ENCODE measurements at places on chromosomes 3 and 15. TPM values are rescaled to one million over a fixed set of nuclear protein-coding genes. Genes with fewer than 3 reads are reported as not detected.

Gene CCK
- not detected for polyA plus RNA-seq

Gene A4GNT
- polyA plus RNA-seq, result 0.12 TPM

Gene WWTR1
- 87.4 TPM for polyA plus RNA-seq

Gene LRRC15
- polyA plus RNA-seq, result not detected

Gene ITIH1
- polyA plus RNA-seq, result not detected

Gene CHRFAM7A
- polyA plus RNA-seq, result 2.8 TPM

GRCh38 chr15:86570738-86571137, 491.1 kb downstream of the AGBL1 start:
- no peak for DNase-seq

DNA sequence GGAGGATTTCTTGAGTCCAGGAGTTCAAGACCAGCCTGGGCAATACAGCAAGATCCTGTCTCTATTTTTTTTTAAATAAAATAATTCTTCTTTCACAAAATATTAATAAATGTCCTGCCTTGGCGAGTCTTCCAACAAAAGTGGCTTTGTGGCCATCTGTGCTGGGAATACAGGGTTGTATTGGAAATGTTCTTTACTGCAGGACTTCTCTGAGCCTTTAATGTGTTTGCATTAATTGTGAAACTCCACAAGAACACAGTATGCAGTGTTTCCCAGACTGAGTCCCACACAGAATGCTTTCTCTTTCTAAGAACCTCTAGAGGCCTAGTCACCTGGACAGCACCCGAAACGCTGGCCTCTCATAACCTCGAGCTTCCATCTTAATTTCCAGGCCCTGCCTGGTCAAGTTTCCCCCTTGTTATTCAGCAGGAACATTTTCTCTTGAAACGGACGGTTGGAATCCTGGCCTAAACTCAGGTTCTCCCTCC, 85.4 kb upstream of the ARRDC4 start:
- no peak for DNase-seq

- no peak for DNase-seq
Observed at GRCh38 chr3:140238646-140239314, 303.8 kb downstream of the CLSTN2 start.

- DNase-seq, result no peak
Observed at GRCh38 chr15:31869686-31870307, 160.5 kb upstream of the CHRNA7 start.

DNA sequence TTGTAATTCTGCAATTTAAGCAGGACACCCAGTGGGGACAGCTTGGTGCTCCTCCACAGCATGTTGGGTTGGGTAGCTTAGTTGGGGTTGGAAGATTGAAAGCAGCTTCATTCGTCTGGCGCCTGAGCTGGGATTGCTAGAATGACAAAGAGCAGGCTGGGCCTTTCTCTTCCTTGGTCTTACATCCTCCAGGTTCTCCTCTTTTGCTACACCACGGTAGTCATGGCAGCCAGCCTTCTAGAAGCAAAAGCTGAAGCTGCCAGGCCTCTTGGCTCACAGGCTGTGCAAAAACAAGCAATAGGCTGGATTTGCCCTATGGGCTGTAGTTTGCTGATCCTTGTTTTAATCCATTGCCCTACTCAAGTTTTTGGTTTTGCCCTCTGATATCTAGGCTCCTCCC, 3.2 kb upstream of the ANXA2 start:
- DNase-seq, result no peak

GRCh38 chr15:92651877-92652575, 3.5 kb downstream of the FAM174B start:
- DNase-seq, result no peak

- no peak for DNase-seq
Observed at GRCh38 chr15:91255670-91256192, 155.7 kb downstream of the SV2B start.

DNA sequence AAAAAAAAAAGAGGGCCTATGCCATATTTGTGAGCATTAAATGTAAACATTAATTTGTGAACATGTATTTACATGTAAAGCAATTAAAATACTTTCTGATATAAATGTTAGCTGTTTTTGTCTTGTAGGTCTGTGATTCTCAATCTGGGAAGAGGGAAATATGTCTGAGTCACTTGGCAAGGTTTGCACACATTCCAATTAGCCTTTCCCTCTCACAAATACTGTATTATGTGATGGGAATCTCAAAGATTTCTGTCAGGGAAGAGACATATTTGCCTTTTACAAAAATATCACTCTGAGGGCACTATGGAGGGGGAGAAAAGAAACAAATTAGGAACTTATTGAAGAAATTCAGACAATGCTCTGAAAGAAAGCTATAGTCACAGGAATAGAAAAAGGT, 483.6 kb downstream of the GBE1 start:
- DNase-seq, result no peak

DNA sequence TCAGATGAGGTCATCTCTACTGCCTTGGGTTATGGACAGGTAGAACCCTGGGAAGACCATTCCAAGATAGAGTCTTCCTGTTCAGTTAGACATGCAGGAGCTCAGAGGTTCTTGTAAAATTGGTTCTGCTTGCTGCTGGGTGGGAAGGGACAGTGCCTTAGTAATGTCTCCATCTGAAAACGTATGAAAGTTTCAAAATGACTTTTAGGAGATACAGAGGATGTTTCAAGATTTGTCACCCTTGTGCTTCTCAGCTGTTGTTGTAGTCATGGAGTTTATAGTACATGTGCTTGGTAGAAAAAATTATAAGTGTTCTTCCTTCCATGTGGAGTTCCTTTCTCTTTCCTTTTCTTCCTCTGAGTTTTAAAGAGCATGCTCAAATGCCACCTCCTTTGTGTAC, 885.2 kb upstream of the CFAP20DC start:
- DNase-seq, result no peak

DNA sequence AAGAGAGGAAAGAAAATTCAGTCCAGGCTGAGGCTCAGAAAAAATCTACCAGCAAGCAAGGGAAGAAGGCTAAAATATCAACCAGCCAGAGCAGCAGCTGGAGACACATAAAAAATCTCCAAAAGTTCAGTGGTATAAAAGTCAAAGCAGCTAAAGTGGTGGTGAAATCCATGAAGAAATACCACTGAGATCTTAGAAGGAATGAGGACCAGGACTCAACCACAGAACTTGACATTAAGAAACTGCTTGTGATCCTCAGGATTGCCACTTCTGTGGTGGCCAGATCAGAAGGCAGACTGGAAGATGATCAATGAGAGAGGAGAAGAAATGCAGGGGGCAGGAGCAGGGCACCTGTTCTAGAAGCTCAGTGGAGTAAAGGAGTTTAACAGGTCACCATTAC, 22.5 kb downstream of the CNTN3 start:
- DNase-seq, result no peak

- DNase-seq, result no peak
Observed at GRCh38 chr3:194574639-194575483, 58.4 kb downstream of the TMEM44 start.

DNA sequence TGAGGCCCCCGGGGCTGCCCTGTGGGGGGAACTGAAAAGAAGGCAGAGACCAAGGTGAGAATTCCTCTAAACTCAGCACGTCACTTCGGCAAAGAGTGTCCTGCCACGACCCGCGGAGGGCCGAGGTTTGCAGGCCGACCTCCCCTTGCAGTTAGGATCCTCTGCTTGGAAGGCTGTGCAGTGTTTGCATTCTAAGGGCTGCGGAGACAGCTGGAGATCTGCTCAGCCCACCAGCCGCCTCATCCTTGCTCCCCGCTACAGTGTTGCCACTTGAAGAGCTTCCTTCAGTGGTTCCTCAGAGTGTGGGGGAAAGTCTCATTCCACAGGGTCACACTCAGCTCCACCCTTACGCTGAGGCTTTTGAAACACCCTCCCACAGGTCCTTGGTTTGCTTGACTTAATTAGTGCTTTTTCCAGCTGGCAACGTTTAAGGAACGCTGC, 10.8 kb downstream of the SLC51A start:
- no peak for DNase-seq

DNA sequence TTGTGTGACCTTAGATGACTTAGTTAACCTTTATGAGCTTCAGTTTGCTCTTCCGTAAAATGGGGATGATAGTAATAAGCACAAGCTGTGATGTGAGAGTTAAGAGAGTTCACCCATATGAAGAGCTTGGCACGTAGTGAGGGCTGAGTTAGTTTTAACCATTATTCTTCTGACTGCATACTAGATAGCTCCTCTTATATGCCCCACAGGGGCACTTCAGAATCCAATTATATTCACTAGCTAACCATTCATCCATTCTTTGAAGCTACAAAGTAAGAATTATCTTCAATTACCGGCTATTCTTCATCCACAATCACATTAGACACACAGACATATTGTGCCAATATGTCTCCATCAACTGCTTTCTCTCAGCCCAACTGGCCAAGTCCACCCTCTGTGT, 159.0 kb upstream of the STT3B start:
- DNase-seq, result no peak

DNA sequence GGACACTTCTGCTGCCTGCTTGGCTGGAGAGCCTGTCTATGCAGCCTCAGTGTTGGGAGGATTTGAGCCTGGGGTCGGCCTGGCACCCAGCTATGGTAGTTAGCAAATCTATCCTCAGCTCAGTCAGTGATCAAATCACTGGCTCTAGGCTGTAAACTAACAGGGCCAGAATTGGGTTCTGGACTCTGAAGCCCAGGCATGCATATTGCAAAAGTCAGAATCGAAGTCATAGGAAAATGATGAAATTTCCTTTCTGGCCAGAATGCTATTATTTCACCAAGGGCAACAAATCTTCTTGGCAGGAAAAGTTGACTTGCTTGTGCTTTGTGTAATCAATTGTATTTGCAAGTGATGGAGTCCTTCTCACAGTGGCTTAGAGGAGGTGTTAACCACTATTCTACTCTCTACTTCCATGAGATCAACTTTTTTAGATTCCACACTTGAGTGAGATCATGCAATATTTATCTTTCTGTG, 482.6 kb upstream of the TPRG1 start:
- no peak for DNase-seq

DNA sequence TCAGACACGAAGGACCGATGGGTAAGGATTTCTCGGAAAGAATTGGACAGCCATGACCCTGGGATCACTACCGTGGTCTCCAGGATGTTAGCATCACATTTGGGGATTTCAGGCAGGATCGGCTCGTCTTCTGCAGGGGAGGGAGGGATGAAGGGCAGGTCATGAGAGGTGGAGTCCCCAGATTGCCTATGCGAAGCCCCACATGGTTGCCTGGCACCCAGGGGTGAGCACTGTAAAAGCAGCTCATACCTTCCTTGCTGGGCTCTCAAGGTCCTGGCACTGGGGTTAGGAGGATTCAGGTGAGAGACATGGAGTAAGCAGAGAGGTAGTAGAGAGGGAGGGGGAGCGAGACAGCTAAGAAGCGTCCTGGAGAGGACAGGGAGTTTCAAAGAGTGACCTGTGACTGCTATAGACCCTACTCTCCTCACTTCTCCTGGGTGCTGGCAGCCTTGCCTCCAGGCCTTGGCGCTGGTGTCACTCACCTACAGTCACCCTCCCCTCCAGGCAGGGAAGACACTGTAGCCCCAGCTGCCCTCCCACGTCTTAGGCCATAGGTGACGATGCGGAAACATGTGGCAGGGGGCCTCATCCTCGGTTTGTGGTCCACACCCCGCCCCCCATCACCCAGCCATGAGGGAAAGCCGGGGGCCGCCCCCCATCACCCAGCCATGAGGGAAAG, 15.0 kb upstream of the EHD4 start:
- DNase-seq, result no peak

DNA sequence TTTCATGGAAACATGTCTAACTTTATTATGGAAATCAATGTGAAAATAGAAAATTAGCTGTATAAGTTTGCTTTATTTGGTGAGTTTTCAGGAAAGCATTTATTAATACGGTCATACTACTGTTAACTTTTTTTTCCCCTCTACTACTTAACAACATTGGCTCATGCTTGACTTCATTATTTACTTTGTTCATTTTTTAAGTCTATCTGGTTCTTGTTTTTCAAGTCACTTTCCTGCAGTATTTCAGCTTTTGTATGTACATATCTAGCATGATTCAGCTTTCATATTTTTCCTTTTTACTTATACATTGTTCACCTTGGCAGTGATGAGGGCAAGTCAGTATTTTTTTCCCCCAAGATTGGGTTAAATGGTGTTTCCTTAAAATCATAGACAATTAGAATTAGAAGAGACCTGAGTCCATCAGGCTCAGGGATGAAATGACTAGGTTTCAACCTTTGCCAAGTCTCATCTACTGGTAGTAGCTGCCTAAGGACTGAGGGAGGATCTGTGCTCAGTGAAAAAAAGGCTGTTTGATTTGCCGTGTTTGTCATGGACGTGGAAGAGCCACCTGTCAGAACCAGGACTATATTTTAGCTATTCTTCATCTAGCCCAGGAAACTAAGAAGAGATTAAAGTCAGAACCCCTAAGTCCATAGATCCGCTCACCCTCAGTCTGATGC, 15.4 kb downstream of the TMOD3 start:
- DNase-seq, result no peak

DNA sequence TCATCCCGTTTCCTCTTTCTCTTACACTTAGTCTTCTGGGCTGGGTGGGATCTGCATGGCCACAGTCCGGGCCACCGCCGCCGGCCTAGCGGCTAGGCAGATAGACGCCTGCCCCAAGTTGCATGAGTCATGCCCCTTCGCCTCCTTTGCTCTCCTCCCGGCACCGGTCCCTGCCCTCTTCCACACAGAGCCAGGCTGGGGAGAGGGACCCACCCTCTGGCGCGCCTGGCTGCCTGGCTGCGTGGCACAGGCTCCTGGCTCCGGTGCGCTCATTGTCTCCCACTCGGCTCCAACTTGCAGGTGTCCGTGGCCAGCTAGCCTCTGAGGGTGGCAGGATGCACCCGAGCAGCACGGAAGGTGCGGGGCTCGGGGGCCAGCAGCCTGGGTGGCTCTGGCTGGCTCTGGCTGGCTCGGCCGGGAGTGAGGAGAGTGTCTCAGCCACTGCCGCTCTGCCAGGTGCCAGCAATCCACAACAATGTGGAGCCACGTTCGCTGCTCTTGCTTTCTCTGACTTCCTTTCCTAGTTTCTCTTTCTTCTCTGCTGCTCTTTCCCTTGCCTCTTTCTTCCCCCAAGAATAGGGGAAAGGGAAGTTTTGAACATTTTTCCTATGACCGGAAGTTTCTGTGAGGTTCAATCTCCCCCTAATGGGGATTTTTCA, 22.4 kb upstream of the MTHFS start:
- DNase-seq, result no peak

DNA sequence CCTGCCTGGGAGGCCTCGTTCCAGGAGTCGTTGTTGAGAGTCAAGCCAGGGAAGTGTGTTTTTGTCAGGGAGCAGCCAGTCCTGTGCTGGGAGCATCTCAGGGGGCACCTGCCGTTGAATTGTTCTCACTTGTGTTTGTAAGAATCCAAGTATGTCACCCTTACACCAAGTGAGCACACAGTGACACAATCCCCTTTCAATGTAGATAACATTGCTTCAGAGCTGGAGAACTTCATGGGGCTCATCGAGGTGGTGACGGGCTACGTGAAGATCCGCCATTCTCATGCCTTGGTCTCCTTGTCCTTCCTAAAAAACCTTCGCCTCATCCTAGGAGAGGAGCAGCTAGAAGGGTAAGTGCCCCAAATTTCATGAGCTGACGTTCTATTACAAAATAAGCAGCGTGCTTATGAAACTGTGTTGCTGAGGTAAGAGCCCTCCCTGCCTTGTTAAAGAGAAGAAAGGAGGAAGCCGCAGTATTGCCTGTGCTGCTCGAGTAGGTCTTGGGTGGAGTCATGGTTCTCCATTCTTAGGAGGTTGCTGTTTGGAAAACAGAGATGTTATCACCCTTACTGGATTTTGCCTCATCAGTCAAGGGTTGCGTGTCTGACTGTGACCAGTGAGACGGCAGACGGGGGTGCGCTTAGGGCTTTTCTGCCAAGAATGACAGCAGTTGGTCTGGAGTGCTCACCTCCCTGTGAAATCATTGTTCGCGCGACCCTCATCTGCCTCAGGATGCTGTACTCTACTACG, 108.1 kb downstream of the PGPEP1L start:
- no peak for DNase-seq

Measured in left renal pelvis (tissue), 4 donors.